ENCODE measurements at places on chromosomes 7 and 10.

DNA sequence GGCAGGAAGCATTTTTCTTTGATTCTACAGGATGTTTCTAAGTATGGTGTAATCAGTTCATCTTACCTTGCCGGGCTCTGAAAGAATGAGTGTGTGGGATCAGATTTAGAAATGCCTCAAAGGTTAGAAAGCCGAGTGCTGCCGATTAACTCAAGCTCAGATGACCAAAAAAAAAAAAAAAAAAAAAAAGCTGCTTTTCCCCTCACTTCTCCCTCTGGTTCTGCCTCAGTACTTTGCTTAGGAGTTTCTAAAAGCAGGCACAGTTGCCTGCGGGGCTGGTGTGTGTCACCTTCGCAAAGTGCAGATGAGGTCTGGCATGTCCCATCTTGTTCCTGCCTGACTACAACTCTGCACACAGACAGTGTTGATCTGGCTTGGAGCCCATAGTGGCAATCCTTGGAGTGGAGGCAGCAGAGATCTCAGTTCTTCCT lies 47.0 kb downstream of the KIAA1217 start:
- no peak for DNase-seq

DNA sequence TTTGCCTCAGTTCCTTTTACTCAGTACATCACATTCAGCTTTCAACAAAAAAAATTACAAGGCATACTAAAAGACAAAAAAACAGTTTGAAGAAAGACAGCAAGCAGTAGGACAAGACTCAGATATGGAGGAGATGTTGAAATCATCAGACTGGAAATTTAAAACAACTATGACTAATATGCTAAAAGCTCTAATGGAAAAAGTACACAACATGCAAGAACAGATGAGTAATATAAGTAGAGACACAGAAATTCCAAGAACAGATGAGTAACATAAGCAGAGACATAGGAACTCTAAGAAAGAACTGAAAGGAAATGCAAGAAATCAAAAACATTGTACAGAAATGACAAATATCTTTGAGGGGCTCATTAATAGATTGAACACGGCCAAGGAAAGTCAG lies 402.6 kb downstream of the NEBL start:
- no peak for DNase-seq

GRCh38 chr7:99837649-99838361 lies 10.0 kb downstream of the CYP3A43 start:
- DNase-seq: peak; percentile 35

DNA sequence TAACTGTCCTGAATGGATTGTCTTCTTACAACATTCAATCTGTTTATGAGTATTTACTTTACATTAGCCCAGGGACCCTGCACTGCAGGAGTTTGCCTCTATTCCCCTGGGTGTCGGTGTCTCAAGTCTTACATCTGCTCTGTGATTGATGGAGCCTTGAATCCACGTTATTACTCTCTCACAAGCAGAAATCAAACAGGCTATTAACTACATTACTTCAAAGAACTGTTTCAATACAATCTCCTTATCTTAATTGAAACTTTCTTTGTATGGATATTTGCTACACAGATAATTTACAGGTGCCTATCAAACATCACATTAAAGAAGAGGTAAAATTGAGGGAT lies 3.1 kb upstream of the ARID5B start:
- DNase-seq: no peak

GRCh38 chr7:158603773-158604755 lies 16.4 kb upstream of the PTPRN2 start:
- DNase-seq: no peak

GRCh38 chr10:836782-837181 lies 94.7 kb downstream of the LARP4B start:
- no peak for DNase-seq

DNA sequence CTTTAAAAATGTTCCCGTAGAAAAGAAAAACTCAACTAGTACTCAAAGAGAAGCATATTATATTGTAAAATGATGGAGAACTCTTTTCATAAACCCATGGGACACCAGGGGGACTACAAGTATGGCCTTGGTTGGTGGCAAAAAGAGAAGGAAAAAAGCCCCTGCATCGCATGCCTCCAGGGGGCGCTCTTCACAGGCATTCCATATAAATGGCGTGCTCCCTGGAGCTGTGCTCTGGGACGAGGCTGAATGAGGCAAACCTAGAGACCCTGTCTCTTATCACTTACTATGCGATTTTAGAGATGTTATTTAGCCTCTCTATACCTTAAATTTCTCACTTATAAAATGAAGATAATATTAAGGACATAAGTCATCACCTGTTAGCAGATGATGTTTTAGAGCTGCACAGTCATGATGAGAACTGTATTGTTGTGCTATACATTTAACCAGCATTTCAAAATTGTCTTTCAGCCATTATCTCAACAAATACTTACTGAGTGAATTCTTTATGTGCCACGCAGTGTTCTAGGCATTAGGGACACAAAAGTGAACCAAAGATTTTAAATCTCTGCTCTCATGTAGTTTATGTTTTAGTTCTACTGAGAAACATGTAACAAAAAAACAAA lies 105.8 kb downstream of the ARHGAP21 start:
- DNase-seq: peak; percentile 58

- no peak for DNase-seq
Measured at GRCh38 chr10:77636282-77636966, 1.2 kb downstream of the KCNMA1 start.

DNA sequence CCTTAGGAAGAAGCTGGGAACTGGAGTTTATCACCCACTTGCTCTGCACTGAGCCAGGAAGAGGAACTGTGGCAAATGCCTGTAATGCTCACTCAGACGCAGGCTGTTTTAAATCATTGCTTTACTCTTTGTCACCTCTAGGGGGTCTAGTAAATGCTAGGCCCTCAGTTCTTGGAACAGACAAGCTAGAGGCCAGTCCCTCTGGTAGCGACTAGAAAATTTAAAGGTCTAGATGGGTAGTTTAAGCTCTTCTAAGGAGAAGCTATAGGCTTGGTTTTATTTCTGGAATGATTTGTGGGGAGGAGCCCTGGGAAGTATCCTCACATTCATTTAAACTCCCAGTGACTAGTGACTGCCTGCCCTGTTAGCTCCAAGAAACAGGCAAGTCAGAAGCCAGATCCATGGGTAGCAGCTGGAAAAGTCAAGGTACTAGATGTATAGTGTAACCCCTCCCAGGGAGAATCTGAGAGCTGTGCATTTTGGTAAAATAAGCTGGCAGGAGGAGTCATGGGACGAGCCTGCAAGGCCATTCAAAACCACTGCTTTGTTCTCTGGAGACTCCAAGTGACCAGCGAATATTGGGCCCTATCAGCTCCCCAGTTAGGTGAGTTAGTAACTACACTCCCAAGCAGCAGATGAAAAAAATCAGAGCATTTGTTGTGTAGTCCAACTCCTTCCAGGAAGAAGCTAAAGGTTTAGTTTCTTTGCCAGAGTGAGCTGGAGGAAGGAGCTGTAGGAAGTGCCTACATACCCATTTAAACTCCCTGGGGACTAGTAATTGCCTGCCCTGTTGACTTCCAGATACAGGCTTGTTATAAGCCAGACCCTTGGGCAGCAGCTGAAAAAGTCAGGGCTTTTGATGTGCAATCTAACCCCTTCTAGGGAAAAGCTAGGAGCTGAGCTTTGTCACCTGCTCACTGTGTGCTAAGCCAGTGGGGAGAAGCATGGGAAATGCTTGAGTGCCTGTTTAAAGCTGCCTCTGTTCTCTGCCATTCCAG lies 68.9 kb downstream of the DYNC1I1 start:
- peak; percentile 10 for DNase-seq

DNA sequence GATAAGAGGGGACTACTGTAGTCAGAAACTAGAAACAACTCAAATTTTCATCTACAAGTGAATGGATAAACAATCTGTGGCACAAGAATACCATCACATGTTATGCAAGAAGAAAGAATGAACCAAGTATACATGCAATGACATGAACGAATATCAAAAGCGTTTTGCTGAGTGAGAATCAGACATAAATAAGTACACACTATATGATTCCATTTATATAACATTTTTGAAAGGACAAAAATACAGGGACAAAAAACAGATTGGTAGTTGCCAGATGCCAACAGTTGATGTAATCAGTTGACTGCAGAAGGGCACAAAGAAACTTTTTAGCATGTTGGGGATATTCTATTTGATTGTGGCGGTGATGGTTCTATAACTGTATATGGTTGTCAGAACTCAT lies 33.6 kb downstream of the CTNNA3 start:
- no peak for DNase-seq
